Endothelial cell of umbilical vein (primary cell): ENCODE measurements at places on chromosomes 11 and 22.
A peak's percentile ranks its signal among the peaks of the same experiment; 100 is the strongest.

DNA sequence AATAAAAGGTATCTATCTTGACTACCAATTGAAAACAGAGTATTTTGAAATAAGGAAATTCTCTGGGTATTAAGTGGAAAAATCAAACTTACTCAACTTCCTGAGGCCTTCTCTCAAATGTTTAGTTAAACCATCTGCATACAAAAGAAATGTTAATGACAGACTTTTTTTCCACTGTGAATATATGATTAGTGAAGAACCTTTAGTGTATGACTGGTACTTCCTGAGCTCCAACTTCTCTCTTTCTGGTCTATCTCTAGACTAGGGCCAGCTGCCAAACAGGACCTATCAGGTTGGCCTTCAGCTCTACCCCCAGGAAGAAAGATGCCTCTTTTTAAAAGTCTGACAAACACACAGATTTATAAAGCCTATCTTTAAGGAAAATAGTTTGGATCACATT is 68.8 kb upstream of the SCUBE2 start:
- DNase-seq: peak; percentile 87

DNA sequence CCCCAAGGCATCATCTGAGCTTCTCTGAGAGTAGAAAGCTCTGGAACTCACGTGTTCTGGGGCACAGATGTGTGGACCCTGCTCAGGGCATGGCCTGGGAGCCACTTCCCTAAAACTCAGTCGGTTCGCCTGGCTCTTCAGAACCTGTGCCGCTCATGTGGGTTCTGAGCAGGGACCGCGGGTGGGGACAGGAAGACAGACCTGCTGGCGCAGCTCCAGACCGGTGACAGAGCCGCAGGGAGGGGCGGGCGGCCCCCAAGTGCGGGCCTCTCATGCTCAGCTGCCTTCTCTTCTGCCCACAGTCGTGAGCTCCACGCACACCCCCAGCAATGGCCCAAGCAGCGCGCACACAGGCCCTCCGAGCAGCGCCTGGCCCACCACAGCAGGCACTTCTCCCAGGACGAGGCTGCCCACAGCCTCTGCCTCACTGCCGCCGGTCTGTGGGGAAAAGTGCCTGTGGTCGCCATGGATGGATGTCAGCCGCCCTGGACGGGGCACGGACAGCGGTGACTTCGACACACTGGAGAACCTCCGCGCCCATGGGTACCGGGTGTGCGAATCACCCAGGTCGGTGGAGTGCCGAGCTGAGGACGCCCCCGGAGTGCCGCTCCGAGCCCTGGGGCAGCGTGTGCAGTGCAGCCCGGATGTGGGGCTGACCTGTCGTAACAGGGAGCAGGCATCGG is 24.2 kb downstream of the MUC5AC start:
- DNase-seq: no peak

DNA sequence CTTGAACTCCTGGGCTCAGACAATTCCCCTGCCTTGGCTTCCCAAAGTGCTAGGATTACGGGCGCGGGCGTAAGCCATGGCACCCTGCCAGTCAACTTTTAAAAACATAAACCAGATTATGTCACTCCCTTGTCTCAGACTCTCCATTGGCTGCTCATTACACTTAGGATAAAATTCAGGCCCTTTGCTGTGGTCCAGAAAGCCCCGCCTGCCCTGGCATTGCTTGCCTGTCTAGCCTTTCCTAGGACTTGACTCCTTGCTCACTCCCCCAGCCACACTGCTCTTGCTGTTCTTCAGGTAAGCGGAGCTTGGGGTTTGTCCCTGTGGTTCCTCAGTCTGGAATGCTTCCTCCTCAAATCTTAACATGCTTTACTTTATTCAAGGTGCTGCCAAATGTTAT is 30.5 kb downstream of the DIXDC1 start:
- DNase-seq: no peak

GRCh38 chr11:117092951-117093590 is 5.2 kb downstream of the SIK3 start:
- DNase-seq: no peak

- no peak for DNase-seq
Measured at GRCh38 chr11:34128824-34129223, 23.4 kb downstream of the NAT10 start.

- DNase-seq: no peak
Measured at GRCh38 chr11:113705871-113706655, at the start of gene TMPRSS5. TSS of gene TMPRSS5 (minus strand) at chr11:113706308. CDS start at chr11:113706224, 84 bp downstream.

- DNase-seq: peak; percentile 91
Measured at GRCh38 chr11:14891143-14892035, 642 bp downstream of the CYP2R1 start.

- DNase-seq: no peak
Measured at GRCh38 chr11:64673279-64673678, 49.7 kb downstream of the NRXN2 start.

DNA sequence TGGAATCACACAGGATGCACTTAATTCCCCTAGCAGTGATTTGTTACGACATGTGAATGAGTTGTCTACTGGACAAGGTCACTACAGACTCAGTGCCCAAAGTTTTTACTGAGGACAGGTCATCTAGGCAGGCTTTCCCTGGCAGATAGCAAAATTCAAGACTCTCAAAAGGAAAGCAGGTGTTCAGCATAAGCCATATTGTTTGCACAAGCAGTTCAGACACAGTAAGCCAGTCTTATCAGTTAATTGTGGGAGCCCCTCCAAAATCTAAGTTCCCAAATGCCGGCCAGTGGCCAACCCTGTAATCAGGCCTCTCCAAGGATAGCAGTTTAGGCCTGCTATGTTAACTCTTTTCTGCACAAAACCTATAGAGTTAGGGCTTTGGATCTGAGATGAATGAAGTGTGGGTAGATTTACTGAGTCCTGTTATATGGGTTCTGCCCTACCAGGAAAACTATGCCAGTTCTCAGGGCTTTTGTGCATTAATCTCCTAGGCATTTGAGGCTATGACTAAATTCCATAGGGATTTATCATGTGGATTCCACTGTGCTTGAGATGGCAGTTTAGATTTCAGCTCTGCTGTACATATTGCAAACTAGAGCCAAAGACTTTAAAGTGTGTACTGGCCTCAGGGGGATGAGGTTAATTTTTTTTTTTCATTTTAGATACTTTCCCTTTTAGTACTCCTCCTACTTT is 4.8 kb upstream of the ARHGEF12 start:
- no peak for DNase-seq

DNA sequence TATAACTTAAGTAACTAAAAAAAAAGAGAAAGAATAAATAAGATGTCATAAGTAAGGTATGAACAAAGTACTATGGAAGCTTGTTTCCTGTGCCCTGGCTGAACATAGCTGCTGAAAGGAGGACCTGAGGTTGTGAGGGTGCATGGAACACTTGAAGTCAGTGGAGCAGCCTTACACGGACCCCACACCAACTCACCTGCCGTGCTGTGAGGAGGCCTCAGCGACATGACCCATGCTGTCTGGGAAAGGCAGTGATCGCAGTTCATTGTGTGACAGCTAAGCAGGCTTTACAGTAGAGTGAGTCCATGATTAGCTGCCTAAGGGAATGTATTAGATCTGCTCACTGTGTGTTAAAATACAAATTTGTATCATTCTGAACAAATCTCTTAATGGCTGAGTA is 17.6 kb downstream of the RASSF10 start:
- DNase-seq: no peak

DNA sequence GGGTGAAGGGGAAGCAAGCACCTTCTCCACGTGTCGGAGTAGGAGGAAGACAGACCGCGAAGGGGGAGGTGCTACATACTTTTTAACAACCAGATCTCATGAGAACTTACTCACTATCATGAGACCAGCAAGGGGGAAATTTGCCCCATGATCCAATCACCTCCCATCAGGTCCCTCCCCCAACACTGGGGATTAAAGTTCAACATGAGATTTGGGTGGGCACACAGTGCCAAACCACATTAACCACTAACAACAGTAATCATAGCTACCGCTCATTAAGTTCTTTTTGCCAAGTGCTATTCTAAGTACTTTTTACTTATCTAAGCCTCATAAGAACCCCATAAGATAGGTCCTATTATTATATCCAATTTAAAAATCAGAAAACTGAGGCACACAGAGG is 450.5 kb upstream of the DDI1 start:
- no peak for DNase-seq

DNA sequence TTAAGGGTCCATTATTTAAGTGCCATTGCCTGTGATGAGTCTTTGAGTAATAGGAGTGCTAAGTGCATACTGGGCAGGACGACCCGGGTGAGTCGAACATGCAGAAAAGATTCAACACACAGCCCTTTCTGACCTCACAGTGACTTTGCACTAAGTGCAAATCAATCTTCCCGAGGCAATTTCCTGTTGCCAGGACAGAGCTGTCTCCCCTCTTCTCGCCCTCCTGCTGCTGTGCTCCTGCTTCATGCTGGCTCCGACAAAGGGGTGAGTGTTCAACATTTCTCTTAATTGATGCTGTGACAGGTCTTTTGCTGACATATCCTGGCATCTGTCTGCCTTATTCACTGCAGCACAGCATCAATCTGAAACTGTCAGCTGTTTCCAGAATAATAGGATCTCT is 42.0 kb downstream of the MCHR1 start:
- DNase-seq: no peak

GRCh38 chr11:15590132-15590531 is 475.4 kb downstream of the INSC start:
- DNase-seq: no peak

DNA sequence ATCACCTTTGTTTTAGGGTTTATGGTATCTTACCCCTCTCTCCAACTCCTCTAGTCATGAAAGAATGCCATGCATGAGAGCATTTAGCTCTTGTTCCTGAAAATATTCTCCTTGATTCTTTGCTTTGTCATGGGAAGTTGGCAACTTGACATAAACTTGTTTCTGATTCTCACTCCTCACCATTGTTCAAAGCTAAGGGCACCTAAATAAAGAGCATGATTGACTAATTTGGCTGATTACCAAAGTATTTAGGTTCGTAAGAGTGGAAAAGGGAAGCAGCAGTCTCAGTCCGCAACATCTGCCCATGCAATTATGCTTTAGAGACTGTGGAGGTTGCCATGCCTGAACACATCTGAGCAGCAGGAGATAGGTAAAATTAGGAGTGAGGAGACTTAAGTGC is 26.4 kb downstream of the OR52K1 start:
- DNase-seq: no peak

GRCh38 chr11:113632981-113633380 is 73.1 kb downstream of the TMPRSS5 start:
- no peak for DNase-seq
